ENCODE measurements at places on chromosomes 6 and 20.

DNA sequence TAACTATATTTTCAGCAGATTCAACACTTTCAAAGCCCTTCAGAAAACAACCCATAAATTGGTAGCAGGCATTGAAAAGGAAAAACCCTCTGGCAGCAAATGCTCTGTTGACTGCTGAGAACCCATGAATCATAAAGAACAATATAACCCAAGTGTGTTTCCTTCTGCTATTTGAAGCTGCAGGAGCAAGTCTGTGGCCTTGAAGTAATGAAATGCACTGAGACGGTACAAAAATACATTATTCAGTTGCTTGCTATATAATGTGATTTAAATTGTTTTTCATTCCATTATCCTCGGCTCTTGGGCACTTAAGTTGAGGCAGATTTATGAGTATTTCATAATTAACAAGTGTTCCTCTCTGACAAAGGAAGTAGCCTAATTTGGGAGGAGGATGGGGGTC, 40.6 kb upstream of the SAMD5 start:
- DNase-seq = no peak

DNA sequence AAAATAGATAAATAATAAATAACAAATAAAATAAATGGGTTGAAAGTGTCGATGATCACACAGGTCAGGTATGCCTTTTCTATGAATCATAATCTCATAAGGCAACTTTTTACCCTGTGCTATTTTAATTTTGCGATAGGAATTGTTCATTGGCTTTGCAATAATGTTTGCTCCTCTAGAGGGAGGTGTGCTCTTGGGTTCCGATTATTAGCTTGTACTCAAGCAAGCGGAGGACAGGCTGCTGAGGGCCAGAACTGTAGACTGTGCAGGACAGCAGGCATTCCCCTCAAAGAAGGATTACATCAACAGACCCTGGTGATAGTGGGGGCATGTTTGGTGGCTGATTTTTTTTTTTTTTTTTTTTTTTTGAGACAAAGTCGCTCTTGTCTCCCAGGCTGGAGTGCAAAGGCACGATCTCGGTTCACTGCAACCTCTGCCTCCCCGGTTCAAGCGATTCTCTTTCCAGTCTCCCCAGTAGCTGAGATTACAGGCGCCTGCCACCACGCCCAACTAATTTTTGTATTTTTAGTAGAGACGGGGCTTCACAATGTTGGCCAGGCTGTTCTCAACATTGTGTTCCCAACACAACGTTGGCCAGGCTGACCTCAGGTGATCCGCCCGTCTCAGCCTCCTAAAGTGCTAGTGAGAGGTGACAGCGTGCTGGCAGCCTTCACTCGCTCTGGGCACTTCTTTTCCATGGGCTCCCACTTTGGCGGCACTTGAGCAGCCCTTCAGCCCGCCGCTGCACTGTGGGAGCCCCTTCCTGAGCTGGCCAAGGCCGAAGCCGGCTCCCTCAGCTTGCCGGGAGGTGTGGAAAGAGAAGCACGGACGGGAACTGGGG, 35.6 kb downstream of the RIOK1 start:
- DNase-seq = no peak

GRCh38 chr6:156762547-156762946, 14.6 kb upstream of the ARID1B start:
- no peak for DNase-seq

DNA sequence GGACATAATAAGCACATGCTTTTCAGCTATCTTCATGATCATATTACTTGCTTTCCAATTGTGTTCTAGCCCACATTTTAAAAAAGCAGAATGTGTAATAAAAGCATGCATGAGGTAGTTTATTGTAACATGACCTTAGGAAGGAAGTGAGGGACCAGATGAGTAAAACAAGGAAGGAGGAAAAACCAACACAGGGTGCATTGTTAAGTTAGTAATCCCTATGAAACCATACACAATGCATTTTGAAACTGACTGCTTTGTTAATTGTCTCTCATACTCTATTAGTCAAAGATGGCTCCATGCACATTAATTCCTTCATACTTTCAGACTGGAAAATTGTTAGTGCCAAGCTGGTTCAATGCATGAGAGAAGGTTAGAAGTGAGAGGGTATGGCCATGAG, 37.7 kb upstream of the CENPW start:
- DNase-seq = no peak

DNA sequence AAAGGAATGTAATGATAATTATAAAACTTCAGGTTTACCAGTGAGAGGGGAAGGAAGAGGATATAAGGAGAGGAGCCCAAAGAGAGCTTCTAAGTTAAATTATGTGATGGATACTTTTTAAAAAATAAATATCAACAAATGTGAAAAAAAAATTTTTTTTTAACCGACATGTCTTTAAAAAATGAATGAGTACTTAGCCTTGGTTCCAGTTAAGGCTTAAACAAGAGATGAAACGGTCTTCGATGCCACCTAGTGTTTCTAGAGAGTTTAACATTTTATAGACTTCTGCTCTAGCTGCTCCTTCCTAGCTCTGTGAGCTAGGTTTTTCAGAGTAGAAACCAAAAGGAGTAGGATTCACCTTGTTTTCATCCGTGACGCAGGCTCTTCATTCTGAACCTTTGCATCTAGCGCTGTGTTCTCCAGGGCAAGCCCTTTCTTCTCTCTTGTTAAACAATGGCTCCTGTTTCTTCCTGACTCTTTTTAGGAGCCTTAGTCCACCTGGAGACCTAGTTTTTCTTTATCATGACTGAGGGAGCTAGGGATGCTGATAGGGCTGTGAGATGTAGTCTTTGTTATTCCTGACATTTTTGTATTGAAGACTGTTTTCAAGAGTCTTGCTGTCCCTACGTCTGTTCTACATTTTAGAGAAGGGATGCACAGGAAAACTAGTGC, 42.4 kb upstream of the GNRH2 start:
- DNase-seq = no peak

DNA sequence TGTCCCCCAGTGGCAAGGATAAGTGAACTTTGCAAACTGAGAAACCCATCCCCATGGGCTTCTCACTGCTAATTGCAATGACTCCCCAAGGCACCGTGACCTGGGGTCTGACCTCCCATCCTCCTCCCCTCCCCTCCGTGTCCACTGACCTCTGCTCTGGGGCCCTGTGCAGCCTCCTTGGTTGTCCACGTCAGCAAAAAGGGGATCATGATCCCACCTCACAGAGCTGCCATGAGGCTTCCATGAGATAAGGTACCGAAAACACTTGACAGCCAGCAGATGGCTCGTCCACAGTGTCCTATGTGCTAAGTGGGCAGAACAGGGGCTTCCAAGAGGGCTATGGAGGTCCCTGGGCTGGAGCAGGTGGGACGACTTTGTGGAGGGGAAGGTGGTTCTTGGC, 104.5 kb downstream of the GRM4 start:
- no peak for DNase-seq

- no peak for DNase-seq
These were observed 61.5 kb downstream of the TFAP2C start for GRCh38 chr20:56690531-56691175.

- DNase-seq = no peak
These were observed 312.8 kb upstream of the PTCHD4 start for GRCh38 chr6:48423640-48424365.

GRCh38 chr6:36318690-36319435, 17.8 kb downstream of the BNIP5 start:
- no peak for DNase-seq

- DNase-seq = no peak
These were observed 12.0 kb upstream of the BPI start for GRCh38 chr20:38291966-38292365.

- no peak for DNase-seq
These were observed 28.3 kb downstream of the CDH4 start for GRCh38 chr20:61280217-61280980.

GRCh38 chr6:112215488-112216284, 38.7 kb downstream of the LAMA4 start:
- no peak for DNase-seq

DNA sequence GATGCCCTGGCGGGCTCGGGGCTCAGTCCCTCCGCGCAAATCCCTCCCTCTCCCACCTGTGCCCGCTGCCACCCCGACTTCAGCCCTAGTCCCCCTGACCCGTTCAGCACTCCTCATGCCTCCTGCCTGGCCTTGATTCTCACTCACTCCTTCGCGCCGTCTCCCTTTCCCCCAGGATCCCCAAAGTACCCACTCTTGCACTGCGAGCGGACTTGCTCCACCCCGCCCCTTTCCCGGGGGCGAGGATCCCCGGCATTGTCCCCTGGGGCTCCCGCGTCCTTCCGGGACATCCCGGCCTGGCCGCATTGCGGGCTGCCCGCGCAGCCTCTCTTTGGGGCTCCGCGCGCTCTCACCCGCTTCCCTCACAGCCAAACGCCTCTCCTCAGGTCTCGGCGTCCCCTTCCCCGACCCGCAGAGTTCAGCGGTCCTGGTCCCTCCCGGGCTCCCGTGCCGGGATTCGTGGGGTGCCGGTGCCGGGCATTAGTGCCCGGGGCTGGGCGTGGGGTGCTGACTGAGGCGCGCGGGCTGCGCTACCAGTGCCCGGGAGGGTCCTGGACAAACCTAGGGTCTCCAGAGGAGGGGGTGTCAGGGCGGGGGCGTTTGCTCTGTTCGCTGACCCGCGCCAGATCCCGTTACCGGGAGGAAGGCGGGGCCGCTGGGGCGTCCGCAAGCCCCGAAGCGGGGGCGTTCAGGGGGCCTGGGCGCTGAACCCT, 45.5 kb upstream of the SUPT3H start:
- DNase-seq = no peak

- DNase-seq = no peak
These were observed 22.4 kb downstream of the ZMYND8 start for GRCh38 chr20:47334022-47334551.

GRCh38 chr20:21237956-21238799, 65.0 kb upstream of the XRN2 start:
- DNase-seq = no peak

- no peak for DNase-seq
These were observed 2.5 kb downstream of the RREB1 start for GRCh38 chr6:7110092-7110792.

GRCh38 chr6:56372406-56372995, 125.1 kb upstream of the COL21A1 start:
- DNase-seq = no peak

DNA sequence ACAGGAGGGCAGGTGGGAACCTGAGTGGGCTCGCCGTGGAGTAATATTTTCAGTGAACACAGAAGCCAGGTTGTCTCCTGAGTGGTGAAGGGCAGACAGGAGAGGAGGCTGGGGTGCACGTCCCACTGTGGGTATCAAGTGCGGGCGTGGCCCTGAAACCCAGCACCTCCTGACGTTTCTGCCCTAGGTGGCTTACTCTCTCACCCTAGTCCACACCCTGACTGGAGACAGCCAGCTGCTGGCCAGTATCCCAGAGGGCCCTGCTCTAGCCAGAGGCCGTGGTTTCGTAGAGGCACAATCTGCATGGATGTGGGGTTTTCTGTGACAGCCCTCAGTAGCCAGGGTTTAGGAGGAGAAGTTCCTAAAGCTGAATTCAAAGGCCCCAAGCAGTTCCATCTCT, 86.7 kb downstream of the TRERF1 start:
- DNase-seq = no peak

GRCh38 chr6:47353871-47354270, 44.2 kb upstream of the TNFRSF21 start:
- no peak for DNase-seq

- no peak for DNase-seq
These were observed 44.2 kb upstream of the ESR1 start for GRCh38 chr6:151763303-151763702.

DNA sequence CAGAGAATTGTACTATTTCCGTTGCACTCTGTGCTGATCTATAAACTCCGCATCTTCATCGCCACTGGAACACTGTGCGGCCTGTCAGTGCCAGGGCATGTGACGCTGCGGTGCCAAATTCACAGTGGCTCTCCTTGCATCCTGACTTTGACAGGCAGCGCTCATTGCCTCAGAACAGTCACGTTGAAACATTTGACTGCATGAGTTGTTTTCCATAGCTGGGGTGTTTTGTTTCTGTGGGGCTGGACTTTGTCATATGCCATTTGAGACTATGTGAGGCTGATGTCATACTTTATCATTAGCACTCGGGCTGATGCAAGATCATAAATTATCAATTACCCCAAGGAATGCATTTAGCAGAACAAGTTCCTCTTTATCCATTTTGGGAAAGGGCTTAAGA, 32.7 kb downstream of the CFAP61 start:
- DNase-seq = no peak

DNA sequence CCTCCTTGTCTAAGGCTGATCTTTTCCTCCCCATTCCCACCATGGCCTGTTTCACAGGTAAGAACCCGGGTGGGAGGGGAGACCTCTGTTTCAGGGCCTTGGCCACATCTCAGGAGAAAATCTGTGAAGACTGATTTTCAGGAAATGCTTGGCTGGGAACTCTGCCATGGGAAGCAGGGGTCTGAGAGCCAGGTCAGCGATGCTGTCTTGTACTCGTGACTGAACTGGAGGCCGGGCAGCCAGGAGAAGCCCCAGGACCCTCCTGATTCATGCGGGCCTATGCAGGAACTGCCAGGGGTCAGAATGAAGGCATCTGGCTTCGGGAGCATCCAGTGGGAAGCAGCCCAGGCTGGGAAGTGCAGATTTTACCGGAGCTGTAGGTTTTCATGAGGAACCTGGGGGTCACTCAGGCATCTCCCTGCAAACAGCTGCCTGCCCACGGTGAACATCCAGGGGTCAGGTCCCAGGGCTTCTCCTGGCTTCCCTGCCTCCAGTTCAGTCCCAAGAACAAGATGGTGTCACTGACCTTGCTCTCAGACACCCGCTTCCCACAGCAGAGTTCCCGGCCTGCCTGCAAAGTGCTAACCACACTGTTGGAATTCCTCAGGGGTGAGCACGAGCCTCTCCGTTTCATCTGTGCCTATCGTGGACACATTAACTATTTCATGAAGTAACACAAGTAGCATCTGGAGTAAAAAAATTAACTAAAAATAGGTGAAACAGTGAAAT, 90.2 kb upstream of the SULF2 start:
- DNase-seq = no peak
